ENCODE measurements at places on chromosomes 6 and 20.

GRCh38 chr6:111027219-111027618 lies 45.4 kb downstream of the RPF2 start:
- no peak for DNase-seq

DNA sequence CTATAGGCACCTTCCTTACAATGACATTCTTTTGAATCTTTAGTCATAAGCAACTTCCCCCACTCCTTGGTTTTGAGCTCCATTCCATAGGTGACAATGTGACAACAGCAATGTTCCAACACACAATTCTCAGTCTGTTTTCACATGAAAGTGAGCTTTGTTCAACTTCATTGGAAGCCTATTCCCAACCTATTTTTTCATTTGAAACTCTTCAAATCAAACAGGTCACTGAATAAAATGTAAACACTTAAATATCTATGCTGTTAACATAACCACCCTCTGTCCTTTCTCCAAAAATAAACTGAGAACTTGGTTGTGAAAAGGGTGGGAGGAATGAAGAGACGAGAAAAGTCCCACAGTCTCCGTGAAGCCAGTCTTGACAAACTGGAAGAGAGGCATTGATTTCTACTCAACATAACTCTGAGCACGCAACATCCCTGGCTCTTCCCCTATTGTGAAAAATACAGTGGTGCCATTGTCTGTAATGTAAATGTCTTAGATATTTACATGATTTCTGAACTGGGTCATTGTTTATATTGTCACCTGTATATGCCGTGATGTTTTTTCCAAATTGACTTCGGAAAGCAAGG lies 343.1 kb downstream of the TFAP2A start:
- DNase-seq = no peak

DNA sequence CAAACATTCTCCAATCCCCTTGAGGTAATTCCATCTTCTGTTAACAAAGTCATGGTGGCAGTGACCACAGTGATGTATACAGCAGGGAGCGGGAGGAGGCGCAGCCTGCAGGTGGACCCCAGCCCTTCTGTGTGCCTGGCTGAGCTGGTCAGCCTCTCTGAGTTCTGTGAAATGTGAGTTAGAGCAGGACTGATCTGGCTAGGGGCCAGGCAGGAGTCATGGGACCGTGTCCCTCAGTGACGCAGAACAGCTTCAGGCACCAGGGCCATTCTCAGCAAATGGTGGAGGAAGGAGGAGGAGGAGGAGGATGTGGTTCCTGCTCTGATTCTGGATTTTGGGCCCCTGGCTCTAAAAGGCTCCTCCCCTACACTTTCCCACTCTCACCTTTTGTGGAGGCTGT lies 6.9 kb downstream of the PHACTR3 start:
- DNase-seq = no peak

DNA sequence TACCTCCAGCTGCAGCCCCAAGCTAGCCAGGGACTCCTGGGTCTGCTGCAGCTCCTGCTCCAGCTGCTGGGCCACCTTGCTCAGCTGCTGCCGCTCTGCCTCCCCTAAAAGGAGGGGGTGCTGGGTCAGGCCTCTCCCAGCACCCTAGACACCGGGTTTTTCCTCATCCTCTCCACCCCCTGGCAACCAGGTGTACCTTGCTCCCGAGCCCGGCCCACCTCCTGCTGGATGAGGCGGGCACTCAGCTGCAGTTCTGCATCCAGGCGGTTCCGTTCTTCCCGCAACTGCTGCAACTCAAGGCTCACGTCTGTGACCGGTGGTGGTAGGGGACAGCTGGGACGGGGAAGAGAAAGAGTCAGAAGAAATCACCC lies 6.1 kb upstream of the PSORS1C2 start:
- DNase-seq = no peak

DNA sequence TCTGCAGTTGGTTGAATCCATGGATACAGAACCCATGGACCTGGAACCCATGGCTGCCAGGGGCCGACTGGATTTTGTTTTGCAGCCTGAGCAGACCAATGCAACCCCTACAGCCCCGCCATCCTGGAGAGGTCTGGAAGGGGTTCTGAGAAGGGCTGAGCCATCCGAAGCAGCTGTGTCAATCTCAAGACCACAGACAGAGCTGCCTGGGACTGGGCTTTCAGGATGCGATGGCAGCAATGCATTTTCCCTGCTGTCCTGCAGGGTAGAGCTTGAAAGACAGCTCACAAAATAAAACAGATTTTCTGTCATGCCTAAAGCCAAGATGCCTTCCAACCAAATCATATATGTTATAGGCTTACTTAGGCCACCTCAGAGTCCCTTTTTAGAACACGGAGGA lies 125.8 kb upstream of the NXT1 start:
- DNase-seq = peak; percentile 50

DNA sequence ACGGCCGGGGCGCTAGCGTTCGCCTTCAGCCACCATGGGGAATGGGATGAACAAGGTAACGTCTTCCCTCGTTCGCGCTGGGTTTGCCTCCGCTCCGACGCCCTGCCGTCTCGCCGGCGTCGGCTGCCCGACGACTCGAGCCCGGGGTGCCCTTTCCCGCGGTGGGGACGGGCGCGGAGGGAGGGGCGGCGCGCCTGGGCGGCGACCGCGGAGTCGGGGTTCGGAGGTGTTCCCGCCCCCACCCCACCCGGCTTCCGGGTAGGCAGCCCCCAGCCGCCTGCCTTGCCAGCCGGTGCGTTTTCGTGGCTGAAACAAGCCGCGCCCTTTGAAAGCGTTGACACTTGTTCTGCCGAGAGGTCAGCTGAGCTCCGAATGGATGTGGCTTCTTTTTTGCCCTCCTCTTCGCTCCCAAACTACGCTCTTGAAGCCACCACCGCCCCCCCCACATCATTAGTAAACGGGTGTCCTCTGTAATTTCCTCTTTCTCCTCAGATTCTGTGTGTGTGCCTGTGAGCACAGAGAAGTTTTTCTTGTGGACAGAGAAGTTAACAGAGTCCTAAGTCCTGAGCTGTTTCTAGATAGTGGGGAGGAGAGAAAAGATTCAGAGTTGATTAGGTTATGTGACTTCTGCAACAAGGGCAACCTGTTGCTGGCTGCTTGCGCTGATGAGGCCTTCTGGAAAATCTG lies 362 bp downstream of the DUSP22 start:
- DNase-seq = no peak

- DNase-seq = no peak
Observed at GRCh38 chr6:24060982-24061754, 64.8 kb upstream of the NRSN1 start.

DNA sequence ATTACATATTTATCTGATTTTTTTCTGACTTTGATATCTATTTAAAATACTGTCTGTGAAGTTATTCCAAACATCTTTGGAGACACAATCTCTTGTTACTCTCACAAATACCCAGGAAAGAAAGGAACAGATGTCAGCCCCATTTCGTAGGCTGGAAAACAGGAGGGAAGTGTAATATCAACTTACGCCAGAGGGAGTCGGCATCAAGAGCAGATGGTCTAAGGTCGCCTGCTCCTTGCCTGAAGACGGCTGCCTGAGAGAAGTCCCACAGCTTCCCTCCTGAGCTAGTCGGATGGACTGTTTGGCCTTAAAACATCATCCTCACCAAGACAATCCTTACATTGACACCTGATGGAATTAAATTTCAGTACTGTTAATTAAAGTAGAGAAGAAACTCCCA lies 13.4 kb downstream of the CST7 start:
- DNase-seq = no peak

DNA sequence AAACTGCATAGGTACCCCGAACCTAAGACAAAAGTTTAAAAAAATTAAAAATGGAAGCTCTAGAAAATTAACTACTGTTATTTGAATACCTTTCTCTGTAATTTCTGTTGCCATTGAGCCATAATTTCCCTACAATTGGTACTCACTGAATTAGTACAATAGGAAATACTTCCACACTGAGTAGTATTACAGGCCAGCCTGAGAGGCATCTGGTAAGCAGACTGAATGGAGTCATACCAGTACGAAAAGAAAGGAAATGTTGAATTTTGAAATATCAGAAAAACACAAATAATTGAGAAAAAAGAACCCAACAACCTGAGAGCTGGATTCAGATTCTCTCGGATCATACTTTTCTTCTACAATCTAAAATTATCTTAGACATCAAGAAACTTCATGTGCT lies 791.3 kb downstream of the TENT5A start:
- DNase-seq = no peak

DNA sequence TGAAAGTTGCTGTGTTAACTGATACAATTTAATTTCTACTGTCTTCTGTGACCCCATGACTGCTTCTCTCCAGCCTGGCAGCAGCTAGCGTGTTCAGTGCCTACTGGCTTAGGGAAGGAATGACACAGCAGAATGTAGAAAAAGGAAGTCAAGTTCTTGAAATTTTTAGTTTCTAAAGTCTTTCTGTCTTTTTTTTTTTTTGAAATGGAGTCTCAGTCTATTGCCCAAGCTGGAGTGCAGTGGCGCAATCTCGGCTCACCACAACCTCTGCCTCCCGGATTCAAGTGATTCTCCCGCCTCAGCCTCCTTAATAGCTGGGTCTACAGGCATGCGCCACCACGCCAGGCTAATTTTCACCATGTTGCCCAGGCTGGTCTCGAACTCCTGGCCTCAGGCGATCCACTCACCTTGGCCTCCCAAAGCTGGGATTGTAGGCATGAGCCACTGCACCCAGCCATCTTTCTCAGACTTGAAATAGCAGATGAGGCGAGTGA lies 39.3 kb downstream of the PCNA start:
- peak; percentile 99 for DNase-seq

DNA sequence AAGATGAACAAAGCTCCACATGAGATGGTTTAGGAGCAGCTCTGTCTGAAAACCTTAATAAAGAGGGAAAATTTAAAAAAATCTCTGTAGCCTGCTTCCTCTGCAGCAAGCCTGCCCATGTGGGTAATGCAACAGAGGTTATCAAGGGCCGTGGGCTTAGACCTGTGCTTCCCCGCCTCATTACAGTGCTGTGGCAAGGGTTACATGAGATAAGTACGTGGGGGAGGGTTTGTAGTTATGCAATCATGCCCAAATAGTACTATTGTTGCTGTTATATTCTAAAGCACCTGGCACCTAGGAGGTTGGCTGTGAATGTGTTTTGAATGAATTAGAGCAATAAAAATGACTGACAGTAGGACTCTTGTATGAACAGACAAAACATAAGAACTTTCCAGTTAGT lies 68.3 kb downstream of the PKHD1 start:
- no peak for DNase-seq

- no peak for DNase-seq
Observed at GRCh38 chr6:76839505-76839904, 623.8 kb downstream of the HTR1B start.

- DNase-seq = no peak
Observed at GRCh38 chr6:36944650-36945049, 9.9 kb upstream of the PI16 start.

GRCh38 chr20:55172310-55173002 lies 697.1 kb downstream of the DOK5 start:
- DNase-seq = no peak

- no peak for DNase-seq
Observed at GRCh38 chr6:30163918-30164654, 740 bp downstream of the TRIM15 start.

DNA sequence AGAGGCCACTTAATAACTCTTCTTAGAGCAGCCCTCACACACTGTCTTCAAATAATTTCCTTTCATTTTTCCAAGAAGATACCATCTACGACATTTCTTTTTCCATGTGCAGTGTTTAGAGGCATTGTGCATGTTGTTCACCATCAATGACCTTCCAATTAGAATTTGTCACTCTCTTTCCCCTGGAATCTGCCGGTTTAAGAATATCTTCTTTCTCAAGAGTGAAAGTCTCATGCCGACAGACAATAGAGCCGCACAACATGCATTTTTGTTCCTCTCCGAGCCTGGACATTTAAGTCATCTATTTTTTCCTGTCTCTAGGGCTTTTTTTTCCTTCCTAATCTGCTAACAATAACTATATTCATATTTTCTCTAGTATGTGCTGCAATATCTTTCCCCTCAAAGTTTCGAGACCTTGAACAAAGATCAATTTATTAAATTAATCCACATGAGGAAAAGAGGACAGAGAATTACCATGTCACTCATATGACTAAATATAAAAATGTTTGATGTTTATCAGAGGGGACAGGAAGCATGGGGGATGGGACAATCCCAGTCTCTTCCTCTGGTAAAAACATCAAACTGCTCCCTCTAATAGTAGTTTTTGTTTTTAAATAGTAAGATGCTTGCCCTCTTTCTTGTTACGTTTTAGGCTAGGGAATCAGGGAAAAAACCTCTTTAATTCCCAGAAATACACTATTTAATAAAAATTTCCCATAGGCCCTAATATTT lies 893.4 kb downstream of the C6orf118 start:
- DNase-seq = no peak

DNA sequence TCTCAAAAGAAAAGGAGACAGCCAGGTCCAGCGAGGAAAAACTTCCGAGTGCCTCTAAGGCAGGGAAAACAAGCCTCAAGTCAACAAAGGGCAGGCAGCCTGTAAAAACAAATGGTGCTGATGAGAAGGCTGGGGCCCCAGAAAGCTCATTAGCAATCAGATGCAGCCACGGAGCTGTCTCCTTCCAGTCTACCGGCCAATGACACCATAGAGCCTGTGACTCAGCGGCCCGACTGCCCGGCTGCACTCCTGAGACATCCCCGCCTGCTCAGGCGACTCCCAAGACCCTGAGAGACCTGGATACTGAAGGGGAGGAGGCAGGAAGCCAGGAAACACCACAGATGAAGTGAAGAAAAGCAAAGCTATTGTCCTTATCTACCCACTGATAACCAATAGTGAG lies 120.1 kb upstream of the HDDC2 start:
- DNase-seq = no peak

- DNase-seq = peak; percentile 72
Observed at GRCh38 chr6:31068669-31069340, 43.6 kb downstream of the C6orf15 start.
